ENCODE measurements at places on chromosomes 16 and 17.

DNA sequence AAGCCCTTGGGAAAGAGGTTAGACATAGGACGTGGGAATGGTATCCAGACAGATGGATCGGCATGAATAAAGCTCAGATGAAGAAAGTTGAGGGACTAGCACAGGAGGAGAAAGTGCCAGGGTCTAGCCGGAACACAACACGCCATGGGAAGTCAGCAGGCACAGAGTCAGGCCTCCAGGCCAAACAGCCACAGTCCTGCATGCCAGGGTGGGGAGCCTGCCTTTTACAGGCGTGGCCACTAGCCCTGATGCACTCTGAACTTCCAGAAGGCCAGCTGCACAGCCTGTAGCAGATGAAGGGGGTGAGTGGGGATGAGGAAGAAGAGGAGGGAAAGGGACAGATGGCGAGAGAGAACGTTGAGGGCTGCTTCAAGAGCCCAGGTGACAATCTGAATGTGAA lies 5.2 kb downstream of the B9D1 start:
- no peak for DNase-seq

DNA sequence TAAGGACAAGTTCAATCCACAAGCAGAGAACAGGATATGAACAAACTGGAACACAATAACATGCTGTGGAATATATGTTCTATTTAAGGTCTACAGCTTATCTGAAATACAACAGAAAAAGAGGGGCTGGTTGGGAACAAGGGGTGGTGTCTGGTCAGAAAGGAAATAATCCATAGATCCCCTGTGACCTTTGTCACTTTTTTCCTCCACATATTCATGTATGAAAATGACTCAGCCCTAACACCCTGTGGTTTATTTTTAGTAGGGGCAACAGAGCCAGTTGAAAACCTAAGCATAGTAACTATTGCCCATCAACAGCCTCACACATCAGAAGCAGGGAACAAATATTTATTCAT lies 12.3 kb upstream of the SPAG9 start:
- no peak for DNase-seq

- no peak for DNase-seq
Observed at GRCh38 chr17:15890279-15890892, 54.5 kb upstream of the ADORA2B start.

GRCh38 chr17:34451313-34451712 lies 88.3 kb upstream of the CCL1 start:
- no peak for DNase-seq

GRCh38 chr17:82491196-82491530 lies 28.4 kb upstream of the FOXK2 start:
- DNase-seq = no peak

GRCh38 chr17:78583091-78583490 lies 5.9 kb upstream of the DNAH17 start:
- no peak for DNase-seq

DNA sequence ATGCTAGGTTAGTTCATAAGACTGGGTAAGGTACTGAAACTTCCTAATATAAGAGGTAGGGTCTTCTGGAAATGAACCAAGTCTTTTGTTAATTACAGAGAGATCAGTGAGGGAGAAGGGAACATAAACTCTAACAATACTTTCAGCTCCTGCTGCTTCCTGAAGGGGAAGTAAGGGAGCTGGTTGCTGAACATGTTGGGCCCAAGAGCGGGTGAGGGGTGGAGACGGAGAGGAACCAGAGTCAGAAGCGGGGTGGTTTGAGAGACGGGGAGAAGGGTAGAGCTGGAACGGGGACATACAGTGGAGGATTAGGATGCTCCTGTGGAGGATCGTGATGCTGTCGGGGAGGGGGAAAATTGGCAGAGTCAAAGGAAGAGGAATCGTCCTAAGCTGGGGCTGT lies 11.5 kb upstream of the ZNF747 start:
- no peak for DNase-seq

GRCh38 chr17:65194670-65195334 lies 57.6 kb downstream of the RGS9 start:
- DNase-seq = no peak

DNA sequence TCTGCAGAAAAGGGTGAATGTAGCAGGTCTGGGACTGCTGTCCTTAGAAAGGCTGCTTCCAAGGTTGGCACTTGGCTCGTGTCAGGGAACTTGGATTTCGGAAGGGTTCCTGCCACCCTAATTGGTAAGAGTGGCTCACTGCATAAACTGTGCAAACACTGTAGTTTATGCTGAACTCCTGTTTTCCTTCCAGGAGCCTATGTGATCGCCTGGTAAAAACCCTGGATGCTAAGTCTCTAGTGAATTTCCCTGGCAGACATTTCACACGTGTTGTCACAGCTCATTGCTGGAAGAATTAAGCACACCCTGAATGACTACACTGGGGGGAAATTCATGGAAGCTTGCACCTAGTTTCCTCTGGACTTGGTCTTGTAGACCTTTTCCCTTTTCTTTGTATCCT lies 140.1 kb downstream of the SPECC1 start:
- DNase-seq = no peak

GRCh38 chr16:11136600-11136999 lies 119.4 kb downstream of the SOCS1 start:
- DNase-seq = no peak

GRCh38 chr17:79609049-79609589 lies 1.7 kb downstream of the RBFOX3 start:
- DNase-seq = no peak

GRCh38 chr16:75264999-75265910 lies 13.8 kb upstream of the BCAR1 start:
- no peak for DNase-seq

GRCh38 chr17:43860927-43861622 lies 14.1 kb downstream of the CD300LG start:
- no peak for DNase-seq

All from KG1 (cell line).